CD4-positive, alpha-beta T cell treated with Interleukin-15 for 1 hour (primary cell): ENCODE measurements at places on chromosomes 13 and 19.

DNA sequence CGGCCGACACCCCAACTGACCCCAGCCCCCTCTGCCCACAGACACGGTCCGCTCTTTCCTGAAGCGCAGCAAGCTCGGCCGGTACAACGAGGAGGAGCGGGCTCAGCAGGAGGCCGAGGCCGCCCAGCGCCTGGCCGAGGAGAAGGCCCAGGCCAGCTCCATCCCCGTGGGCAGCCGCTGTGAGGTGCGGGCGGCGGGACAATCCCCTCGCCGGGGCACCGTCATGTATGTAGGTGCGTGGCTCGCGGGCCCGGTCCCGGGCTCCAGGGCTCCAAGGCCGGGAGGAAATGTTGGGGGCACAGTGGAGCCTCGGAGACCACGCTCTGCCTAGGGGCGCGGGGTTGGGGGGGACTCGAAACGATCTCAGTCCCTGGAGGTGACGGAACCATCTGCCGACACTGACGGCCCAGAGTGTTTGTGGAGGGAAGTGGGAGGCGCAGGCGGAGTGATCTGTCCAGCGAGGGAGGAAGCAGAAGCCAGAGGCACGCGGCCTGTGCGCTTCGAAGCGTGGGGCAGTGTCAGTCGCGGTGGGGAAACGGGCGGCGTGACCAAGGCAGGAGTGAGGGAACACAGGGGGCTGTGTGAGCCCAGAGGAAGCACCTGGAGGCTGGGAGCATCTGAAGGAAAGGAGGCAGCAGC, 6.3 kb downstream of the TBCB start:
- no peak for DNase-seq

GRCh38 chr13:98784666-98785065, 32.2 kb upstream of the SLC15A1 start:
- DNase-seq: no peak

GRCh38 chr19:14599548-14600147, 16.8 kb downstream of the CLEC17A start:
- DNase-seq: no peak

GRCh38 chr19:43422689-43423066, 8.0 kb downstream of the TEX101 start:
- no peak for DNase-seq

- no peak for DNase-seq
Observed at GRCh38 chr19:47049307-47049700, 880 bp upstream of the TMEM160 start.

DNA sequence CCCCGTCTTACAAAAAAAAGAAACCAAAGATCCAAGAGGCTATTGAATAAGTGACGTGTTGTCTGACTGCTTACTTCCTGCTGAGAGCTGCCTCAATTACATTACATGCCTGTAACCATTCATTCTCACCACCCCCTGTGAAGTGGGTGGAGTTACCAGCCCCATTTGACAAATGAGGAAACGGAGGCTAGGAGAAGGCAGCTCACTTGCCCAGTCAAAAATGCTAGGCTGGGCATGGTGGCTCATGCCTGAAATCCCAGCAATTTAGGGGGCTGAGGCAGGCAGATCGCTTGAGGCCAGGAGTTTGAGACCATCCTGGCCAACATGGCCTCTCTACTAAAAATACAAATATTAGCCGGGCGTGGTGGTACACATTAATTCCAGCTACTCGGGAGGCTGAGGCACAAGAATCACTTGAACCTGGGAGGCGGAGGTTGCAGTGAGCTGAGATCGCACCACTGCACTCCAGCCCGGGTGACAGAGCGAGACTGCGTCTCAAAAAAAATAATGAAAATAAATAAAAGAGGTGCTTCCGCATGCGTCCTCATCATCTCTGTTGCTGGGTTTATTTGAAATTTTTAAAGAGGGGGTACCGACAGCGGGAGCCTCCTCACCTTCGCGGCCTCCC, 499 bp downstream of the LSM7 start:
- DNase-seq: peak; percentile 80
